ELR (cell line): ENCODE measurements at places on chromosomes 3 and 15.
A peak's percentile ranks its signal among the peaks of the same experiment; 100 is the strongest.

DNA sequence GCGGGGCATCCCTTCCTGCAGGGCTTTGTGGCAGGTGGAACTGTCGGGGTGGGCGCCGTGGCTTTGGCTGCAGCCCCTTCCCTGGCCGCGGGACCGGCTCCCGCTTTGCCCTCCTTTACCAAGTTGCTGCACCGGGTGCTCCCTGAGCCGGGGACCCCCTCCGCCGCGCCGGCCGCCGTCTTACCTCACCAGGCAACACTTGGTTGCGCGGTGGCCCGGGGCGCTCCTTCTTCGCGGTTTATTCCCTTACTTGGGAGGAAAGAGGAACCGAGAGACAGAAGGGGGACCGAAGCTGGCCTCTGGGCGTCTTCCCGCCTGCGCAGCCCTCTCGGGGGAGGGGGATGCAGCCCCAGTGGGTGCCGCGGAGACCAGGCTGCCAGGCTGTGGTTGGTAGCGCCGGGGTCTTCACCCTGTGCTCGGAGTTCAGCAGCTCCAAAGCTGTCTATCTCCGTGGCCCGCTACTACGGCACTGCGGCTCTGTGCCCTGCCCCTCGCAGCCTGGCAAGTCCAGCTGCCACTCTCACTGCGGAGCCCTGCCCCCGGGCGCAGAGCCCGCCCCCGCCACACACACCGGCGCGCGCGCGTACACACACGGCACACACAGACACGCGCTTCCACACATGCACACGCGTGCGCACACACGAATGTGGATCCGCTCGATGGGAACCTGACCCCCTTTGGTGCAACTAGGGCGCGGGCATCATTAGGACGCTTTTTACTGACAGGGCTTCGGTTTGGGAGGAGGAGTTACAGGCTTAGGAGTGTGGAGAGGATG, at the start of gene DGKG:
Gene DGKG, minus strand, starts transcription at position 473 of the 775 bp plus-strand sequence. CDS start 41,775 bp downstream, outside the sequence.
- DNase-seq = peak; percentile 8

- DNase-seq = no peak
Observed at GRCh38 chr15:41423979-41424659, 7.2 kb downstream of the RTF1 start.

DNA sequence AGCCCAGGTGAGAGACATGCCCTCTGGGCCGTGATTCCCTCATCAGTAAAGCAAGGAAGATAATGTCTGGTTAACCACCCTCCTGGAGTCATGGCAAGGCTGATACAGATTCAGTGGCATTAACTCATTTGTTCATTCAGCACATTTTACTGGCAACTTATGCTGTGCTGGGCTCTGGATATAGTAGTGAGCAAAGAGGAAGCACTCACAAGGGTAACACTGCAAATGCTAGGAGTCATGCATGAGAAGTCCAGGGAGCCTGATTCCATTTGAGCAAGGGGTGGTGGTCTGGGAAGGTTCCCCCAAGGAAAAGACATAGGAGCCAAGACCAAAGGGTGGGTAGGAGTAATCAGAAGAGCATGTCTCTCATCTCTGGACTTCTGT, 50.2 kb downstream of the SMAD3 start:
- no peak for DNase-seq

- DNase-seq = peak; percentile 51
Observed at GRCh38 chr3:184354121-184354728, 7.2 kb downstream of the CLCN2 start.

DNA sequence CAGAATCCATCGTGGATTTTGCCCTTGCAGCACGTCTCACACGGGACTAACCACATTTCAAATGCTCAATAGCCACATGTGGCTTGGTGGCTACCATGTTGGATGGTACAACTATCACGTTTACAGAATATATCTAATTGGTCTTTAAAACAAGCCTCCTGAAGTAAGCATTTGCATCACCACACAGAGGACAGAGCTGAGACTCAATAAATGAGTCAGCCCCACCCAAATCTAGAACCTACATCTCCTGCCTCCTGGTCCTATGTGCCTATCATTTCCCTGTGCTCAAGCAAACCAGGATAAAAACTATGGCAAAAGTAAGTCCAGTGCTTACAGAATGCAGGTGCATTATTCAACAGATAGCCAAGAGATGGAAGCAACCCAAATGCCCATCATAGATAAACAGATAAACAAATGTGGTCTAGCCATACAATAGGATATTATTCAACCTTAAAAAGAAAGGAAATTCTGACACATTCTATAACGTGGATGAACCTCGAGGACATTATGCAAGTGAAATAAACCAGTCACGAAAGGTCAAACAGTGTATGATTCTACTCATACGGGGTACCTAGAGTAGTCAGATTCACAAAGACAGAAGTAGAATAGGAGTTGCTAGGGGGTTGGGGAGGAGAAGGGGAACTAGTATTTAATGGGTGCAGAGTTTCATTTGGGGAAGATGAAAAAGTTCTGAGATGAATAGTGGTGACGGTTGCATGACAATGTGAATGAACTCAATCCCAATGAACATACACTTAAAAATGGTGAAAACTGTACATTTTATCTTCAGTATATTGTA, 43.9 kb downstream of the SRGAP3 start:
- no peak for DNase-seq

DNA sequence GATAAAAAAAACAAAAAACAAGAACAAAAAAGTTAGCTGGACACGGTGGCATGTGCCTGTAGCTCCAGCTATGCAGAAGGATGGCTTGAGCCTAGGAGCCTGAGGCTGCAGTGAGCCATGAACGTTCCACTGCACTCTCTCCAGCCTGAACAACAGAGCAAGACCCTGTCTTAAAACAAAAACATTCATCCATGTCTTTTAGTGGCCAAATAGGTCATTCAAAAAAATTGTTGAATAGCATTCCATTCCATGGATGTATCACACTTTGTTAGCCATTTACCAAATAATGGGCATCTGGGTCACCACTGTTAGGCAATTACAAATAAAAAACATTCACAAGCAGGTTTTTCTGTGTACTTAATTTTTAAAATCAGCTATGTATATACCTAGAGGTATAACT, 139.7 kb downstream of the STAG1 start:
- DNase-seq = no peak

DNA sequence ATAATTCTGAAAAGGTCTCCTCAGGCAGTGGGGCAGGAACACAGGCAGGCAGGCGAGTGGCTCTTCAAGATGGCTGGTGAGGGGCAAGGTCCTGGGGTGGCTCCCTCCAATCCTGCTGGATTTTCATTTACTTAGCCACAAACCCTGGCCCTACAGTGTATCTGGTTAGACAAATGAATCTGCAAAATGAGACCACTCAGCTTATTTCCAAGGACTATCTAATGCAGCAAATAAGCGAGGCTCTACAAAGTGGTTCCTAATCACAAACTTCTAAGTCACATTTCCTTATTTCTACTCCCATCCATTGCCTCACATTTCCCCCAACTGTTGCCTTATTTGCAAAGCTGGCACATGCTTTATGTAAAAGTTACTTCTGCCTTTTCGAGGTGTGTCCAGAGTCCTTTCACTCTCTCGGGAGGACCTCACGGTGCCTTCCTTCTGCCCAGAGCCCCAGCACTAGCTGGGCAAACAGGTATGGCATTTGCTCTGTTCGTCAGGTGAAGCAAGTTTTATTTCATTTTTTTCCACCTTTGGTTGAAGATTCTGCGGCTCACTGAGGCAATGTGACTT, 40.5 kb downstream of the CCDC12 start:
- no peak for DNase-seq

DNA sequence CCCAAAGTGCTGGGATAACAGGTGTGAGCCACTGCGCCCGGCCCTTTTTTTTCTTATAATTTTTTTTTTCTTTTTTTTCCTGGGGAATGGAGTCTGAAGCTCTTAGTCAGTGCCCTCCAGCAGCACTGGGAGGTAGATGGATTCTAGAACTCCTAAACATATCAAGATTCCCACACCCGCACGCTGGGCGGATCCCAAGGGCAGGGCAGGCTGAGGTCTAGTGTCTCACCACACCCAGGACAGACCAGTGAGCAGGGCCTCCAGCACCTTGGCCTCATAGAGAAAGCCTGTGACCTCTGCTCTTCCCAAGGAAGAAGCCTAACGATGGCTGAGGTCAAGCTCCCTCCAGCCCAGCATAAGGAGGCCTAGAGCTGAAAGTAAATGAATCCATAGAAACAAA, 153.7 kb upstream of the MEF2A start:
- DNase-seq = no peak

- DNase-seq = peak; percentile 96
Observed at GRCh38 chr3:159191447-159191846, 389.6 kb downstream of the MFSD1 start.

DNA sequence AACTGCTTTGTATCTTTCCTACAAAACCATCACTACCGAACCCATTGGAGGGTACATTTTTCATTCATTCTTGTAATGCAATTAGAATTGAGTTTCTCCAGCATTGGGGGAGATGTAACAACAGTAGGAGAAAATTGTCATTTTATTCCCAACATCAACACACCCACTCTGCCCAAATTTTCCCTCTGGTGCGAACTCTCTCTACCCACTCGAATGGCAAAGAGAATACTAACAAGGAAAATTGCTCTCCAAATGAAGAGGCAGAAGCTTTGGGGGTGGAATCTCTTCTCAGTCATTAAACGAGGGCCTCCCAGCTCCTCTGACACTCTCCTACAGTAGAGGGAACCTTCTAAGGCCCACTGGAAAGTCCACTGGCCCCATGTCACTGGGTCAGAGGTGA, 135.7 kb downstream of the MEGF11 start:
- no peak for DNase-seq

- DNase-seq = peak; percentile 80
Observed at GRCh38 chr3:191499307-191500080, 38.5 kb downstream of the PYDC2 start.

- no peak for DNase-seq
Observed at GRCh38 chr3:59553076-59553475, 503.3 kb upstream of the CFAP20DC start.

DNA sequence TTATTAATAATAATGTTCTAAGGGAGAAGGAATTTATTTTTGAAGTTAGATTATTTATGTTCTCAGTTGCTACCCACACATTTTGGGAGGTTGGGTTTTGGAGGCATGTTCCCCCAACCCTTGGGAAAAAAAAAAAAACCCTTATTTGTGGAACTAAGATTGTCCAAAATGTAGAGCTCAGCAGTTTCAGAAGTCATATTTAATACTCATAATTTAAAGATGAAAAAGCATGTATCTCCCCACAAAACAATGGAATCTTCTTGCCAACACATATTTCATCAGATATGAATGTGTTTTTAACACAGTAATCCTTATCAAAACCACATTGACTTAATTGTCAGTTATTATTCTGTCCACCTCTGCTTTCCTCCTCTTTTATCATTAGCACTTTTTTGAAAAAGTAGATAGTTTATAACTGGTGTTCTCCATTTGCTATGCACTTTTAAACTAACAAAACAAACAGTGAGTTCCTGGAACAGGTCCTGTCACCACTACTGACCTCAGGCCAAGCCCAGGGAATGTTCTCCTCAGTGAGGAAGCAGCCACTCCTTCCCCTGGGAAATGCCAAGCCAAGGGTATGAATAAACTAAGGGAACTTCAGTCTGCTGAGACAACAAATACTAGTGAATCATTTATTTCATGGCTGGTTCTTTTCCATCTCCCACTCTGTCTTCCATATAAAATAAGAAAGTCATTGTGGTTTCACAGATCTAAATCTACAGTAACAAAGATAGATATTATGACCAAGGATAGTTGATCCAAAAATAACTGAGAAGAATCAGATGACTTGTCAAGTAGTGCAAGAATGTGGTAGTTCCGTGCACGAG, 414.4 kb upstream of the ALCAM start:
- DNase-seq = peak; percentile 48

GRCh38 chr15:60715859-60716258, 236.9 kb upstream of the ICE2 start:
- no peak for DNase-seq

- no peak for DNase-seq
Observed at GRCh38 chr15:66108483-66109265, 144.9 kb downstream of the MEGF11 start.

DNA sequence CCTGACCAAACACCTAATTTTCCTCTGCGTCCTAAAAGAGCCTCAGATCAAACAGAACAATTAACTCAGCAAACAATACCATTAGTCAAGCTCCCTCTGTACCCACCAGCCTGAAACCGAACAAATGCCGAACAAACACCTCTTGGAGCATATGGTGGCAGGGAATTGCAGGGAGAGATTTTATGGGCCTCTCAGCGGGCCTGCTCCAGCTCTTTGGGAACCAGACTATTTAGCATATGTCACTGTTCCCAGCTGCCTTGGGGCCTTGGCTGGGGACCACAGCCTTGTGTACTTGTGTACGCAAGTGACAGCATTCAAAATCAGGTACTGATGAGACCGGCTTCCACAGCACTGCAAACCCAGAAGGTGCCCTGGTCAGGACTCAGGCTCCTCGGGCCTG, 388.8 kb upstream of the PPP2R3A start:
- no peak for DNase-seq
